ENCODE measurements at places on chromosomes 5 and 9.
A peak's percentile ranks its signal among the peaks of the same experiment; 100 is the strongest.

GRCh38 chr9:99466104-99466503 is 244.0 kb downstream of the SEC61B start:
- no peak for DNase-seq

DNA sequence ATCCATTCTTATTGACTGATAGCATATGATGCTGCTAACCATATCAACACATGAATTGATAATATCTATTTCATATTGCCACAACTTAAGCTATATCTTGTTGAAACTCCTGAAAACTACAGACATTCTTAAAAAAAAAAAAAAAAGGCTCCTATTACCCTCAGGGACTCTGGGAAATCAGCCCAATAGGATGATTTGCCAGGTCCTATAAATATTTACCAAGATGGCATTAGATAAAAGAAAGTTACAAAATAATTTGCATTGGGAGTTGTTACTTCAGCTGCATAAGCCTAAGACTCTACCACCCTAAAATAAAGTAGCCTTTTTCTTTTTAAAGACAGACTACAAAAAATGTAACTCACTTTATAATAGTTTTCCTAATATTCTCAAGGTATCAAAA is 84.4 kb downstream of the CDO1 start:
- no peak for DNase-seq

DNA sequence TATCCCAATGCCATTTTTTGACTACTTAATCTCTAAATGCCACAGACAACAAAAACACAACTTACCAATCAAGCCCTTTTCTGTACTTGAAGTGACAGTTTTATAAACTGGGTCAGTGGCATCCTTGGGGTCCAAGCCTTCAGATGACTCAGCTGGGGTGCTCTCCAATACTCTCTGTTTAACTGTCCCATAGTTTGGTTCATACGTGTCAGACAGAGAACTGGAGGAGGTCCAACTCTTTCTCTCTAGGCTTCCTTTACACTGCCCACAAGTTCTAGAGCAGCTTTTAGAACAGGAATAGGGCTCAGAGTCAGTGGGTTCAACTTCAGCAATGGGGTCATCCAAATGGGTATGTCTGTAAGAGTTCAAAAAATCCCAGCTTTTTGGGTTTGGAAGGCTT is 166.9 kb downstream of the CDC42SE2 start:
- no peak for DNase-seq

GRCh38 chr5:167752936-167753335 is 538.5 kb upstream of the WWC1 start:
- DNase-seq: no peak

DNA sequence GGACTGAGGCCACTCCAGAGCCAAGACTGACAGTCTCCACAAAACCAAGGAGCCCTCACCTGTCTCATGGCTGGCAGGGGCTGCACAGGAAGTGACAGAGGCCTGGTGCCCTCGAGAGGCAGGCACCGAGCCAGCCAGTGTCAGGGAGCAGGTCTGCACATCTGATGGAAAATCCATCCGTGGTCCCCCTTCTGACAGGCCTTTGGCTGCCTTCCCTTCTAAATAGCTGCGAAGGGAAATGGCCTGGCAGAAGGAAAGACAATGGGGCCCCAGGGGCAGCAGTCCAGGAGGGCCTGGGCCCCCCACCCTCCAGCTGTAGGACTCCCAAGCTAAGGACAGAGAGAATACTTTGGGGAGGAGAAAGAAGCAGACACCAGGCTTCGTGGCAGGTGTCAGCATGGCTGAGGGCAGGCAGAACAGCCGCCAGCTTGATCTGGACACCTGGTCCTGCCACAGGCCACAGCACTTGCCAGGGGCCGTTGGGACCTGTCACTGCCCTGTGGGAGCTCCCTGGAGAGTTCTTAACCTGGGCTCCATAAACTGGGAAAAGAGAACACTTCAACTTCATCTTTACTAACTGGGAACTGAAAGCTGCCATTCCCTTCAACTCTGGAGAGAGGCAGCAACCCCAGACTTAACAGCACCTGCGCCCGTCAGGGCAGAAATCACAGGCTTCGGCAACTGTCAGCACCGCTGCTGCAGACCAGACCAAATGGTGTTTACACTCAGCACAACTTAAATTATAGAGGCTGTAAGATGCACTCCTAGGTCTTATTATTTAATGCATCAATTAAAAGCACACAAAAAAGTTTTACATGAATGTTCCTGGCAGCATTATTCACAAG is 22.0 kb downstream of the ADAMTS2 start:
- DNase-seq: no peak

- DNase-seq: no peak
These were observed 1.6 kb downstream of the BSPRY start for GRCh38 chr9:113350937-113351336.

GRCh38 chr5:1540166-1540565 is 16.4 kb upstream of the LPCAT1 start:
- no peak for DNase-seq

GRCh38 chr5:42886635-42887034 is 74.9 kb upstream of the SELENOP start:
- no peak for DNase-seq

GRCh38 chr5:15371184-15371583 is 128.8 kb upstream of the FBXL7 start:
- no peak for DNase-seq

GRCh38 chr5:114438471-114438870 is 76.6 kb downstream of the KCNN2 start:
- DNase-seq: no peak

GRCh38 chr9:128835246-128836210 is 5.9 kb upstream of the SPOUT1 start:
- DNase-seq: peak; percentile 4

- no peak for DNase-seq
These were observed 26.6 kb downstream of the DPYSL3 start for GRCh38 chr5:147483188-147483790.

DNA sequence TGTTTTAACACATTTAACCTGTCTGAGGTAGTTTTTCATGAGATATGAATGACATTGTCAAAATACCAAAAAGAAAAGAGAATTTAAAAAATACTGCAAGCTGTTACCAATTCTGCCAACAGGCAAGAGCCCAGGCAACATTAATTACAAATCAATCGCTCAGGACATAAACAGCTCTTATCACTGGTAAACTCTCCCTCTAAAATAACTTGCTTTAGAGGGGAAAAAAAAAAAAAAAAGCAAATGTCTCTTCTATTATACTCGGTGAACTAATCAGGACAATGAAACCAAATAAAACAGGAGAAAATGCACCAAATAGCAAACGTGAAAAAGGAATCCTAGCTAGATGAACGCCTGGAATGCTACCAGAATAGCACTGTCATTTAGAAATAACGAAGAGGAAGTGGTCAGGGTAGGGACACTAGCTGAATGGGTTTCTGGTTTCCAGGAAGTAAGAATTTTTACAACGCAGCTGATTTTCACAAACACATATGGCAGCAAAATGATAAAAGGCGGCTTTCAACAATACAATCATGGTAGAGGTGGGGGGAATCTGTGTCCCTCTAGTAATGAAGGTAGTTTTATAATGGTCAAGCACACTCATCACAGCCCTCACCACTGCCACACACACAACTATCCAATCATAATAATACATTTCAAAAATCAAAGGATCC is 94.9 kb downstream of the DENND1A start:
- no peak for DNase-seq

- no peak for DNase-seq
These were observed 211.8 kb downstream of the GOLPH3 start for GRCh38 chr5:31962351-31962751.

GRCh38 chr9:116504893-116505480 is 182.1 kb upstream of the TRIM32 start:
- no peak for DNase-seq

- DNase-seq: no peak
These were observed 38.4 kb downstream of the ACOT12 start for GRCh38 chr5:81355291-81356251.

DNA sequence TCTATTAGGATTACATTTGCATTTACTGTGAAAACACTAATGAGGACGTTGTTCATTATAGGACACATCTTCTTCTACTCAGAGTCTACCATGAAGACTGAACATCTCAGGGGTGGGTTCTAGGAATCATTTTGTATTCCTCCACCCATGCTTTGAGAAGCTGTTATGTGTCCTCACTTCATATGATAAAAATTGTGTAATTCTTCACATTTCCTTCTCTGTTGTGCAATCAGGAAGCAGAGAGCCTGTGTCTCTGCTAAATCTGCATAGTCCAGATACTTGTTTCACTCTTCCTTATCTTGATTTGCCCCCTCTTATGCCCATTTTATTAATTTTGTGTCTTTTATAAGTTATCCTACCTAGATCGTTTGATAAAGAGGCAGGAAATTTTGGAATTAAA is 97.8 kb upstream of the IQGAP2 start:
- DNase-seq: no peak

DNA sequence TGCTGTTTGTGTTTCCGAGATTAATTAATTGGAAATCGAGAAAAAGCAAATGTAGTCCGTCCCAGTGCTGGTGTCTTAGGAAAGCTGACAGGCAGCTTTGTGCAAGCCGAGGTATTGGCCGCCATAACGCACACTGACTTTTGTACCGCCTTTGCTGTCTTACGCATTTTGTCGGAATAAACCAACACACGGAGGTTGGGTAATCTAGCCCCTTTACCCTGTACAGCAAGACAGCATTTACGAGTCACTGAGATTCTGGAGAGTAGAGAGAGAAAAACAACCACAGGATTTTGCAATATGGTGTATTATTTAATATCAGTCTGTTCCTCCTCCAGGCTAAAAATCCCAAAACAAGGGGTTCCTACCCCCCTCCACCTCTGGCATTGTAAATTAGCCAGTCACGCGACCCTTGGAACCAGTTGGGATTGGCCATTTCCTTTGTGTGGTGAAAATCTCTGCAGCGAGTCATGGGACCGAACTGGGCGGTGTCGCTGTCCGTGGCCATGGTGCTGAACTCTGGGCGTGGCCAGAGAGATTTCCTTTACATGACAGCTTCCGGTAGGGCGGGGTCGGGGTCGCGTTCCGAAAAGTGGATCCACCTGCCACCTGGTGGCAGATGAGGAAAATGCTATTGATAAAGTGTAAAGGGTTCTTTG is 10.3 kb upstream of the PCDHB1 start:
- peak; percentile 96 for DNase-seq

DNA sequence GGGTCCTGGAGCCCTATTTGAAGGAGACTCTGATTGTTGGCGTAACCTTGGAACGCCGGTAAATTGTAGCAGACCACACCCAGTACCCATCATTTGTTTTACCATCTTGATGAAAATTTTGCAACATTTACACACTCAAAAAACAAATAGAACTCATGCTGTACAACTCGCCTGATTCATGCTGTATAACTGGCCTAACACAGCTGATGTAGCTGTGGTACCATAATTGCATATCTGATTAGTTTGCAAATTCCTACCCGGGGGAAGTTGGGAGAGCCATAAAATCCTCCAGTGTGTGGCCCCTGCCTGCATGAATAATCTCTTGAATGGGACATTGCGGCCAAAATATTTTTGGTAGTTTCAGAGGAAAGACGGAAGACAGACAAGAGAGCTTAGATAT is 9.7 kb downstream of the NIPAL4 start:
- no peak for DNase-seq

DNA sequence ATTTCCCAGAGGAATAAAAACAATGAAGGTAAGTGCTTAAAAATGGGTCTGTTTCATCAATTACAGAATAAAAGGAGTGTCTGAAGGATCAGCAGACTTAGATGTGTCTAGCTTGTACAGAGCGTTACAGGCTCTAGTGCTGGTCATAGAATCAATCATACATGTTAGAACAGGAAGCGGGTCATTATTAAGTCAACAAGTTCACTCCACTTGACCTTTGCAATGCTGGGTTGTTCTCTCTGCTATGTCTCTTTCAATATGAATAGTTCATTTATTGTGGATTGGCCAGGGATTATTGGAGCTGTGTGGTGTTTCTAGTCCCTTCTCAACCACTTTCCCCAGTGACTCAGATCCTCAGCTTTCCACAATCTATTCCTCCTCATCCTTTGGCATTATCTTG is 20.7 kb upstream of the EGFLAM start:
- DNase-seq: no peak

DNA sequence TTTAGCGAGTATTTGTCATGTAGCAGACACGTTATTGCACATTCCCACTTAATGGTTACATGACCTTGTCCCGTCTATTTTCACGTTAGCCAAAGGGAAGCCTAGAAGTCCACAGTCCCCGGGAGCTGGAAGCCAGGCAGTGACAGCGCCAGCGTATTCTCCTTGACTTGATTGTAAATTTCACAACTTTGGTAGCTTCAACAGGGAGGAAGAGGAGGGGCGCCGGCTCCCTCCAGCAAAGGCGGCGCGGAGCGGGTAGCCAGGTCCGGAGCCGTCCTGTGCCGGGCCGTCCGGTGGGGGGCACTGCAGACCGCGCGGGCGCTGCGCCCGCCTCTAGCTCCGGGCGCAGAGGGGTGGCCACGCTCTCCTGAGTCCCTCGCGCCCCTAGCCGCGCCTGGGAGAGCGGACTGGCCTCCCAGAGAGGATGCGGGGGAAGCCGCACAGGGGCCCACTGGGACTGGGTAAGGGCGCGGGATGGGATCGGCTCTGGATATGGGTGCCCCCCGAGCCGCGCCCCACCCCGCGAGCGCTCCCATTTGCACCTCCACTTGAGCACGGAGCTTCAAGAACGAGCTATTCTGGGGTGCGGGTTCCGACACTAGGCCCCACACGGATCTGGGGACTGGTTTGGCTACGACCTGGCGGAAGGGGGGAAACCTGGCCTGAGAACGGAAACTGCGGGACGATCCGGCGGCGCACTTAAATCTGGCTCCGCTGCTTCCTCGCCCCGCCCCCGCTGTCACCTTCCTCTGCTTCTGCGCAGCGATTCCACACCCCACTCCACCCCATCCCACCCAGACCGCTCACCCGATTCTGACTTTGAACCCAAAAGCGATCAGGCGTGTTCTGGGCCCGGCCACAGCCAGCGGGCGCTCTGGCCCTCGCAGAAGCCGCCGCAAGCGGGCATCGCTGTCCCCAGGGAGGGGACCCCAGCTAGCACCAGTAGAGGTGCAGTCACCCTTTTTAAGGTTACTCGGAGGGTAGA is 23.8 kb downstream of the KLF4 start:
- peak; percentile 91 for DNase-seq

- no peak for DNase-seq
These were observed 12.2 kb downstream of the GPR150 start for GRCh38 chr5:95631991-95632675.

DNA sequence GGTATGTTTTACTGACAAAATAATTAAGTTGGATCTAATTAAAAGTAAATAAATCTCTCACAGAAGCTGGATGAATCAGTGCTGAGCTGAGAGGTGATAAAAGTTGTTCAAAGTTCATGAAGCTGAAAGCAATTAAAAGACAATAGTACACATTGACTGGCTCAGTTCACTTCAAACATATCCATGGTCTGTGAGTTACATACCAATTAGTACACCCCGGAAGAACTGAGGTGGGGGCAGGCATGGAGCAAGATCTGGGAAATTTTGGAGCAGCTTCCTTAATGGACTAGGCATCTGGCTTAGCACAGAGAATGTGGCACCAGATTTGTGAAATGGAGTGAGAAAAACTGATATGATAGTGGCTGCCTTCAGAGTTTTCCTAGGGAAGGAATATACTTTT is 152.7 kb downstream of the ATP10B start:
- no peak for DNase-seq

GRCh38 chr5:173806270-173807035 is 81.7 kb upstream of the CPEB4 start:
- DNase-seq: no peak

GRCh38 chr5:14628346-14628745 is 36.2 kb upstream of the OTULIN start:
- peak; percentile 76 for DNase-seq

GRCh38 chr5:140362311-140362710 is 2.3 kb downstream of the SLC4A9 start:
- DNase-seq: no peak

- no peak for DNase-seq
These were observed 145.9 kb downstream of the PCSK1 start for GRCh38 chr5:96287136-96287535.

Measured in iPS-NIHi11 (cell line).